Activated T-helper 1 cell treated with anti-CD3 and anti-CD28 coated beads, Interleukin-12 subunit alpha, Interleukin-12 subunit beta, Interleukin-2, Interleukin-4 antibody, amounts not matched to agents 30 ng/mL and 10 ng/mL and 1 ng/mL, durations not matched to agents 14 hours and 24 hours and 36 hours (primary cell): ENCODE measurements at places on chromosomes 12 and 14.

GRCh38 chr12:54405106-54405505 is 14.0 kb downstream of the ITGA5 start:
- DNase-seq: no peak

GRCh38 chr12:27982951-27983350 is 10.4 kb upstream of the PTHLH start:
- no peak for DNase-seq

GRCh38 chr12:103181366-103182152 is 224.1 kb downstream of the ASCL1 start:
- no peak for DNase-seq

GRCh38 chr12:104462931-104463339 is 6.2 kb downstream of the CHST11 start:
- DNase-seq: peak; percentile 46

- no peak for DNase-seq
Measured at GRCh38 chr14:100153560-100153959, 5.9 kb downstream of the DEGS2 start.

DNA sequence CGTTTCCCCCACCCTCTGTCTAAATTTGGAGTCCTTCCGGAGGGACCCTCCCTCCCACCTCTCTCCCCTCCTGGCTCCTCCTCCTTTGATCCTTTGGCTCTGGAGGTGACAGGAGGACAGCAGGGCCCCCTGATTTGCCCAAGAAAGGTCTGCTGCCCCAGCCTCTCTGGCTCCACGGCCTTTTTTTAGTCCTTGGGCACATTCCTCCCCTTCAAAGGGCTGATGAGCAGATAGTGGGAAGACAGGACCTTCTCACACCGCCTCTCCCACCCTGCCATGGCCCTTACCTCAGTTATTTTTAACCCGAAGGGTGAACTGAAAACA is 196 bp upstream of the MYH6 start:
- no peak for DNase-seq

DNA sequence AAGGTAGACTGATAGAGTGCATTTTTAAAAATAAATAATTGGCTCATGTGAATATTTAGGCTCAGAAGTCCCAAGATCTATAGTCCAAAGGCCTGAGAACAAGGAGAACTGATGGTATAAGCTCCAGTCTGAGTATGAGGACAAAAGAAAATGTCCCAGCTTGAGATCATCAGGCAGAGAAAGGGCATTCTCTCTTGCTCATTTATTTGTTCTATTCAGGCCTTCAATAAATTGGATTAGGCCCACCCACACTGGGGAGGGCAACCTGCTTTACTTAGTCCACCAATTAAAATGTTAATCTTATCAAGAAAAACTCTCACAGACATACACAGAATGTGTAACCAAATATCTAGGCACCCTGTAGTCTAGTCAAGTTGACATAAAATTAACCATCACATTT is 644.4 kb upstream of the MDGA2 start:
- no peak for DNase-seq

DNA sequence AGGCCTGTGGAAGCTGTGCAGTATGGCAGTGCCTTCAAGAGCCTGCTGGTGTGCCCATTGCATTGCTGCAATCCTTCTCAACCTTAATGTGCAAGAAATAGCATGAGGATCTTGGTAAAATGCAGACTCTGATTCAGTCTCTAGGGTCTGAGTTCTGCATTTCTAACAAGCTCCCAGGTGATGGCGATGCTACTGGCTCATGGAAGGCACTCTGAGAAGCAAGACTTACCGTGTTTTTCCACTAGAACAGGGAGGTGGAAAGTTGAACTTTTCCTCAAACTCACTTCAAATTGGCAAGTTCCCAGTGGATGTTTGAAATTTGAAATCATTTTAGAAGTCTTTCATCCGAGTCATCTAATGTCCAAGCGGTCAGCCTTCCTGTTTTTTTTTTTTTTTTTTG is 55.5 kb downstream of the MYRFL start:
- no peak for DNase-seq

- no peak for DNase-seq
Measured at GRCh38 chr12:19979584-19979983, 388.8 kb upstream of the PDE3A start.

DNA sequence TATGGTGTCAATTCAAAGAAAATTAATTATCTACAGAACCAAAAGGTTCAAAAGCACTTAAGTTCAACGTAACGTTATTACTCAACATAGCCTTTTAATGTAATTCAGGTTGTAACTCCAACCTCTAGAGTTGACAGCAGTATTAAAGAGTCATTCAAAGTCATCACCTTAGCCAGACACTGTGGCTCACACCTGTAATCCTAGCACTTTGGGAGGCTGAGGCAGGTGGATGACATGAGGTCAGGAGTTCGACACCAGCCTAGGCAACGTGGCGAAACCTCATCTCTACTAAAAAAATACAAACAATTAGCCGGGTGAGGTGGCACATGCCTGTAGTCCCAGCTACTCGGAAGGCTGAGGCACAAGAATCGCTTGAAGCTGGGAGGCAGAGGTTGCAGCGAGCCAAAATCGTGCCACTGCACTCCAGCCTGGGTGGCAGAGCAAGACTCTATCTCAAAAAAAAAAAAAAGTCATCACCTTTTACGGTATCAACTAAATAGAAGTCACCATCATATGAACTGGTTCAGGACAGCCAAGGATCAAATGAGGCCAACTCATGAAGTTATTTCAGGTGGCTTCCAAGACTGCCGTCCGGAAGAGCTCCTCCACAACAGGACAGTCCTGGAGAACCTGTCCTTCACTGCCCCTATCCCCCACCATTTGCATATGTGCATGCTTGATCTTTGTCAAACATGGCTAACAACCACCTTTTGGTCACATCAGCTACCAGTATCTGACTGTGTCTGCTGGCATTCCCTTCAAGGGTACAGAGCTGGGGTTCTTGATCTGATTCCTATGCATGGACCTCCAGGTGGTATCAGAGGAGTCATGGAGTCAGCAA is 4.2 kb downstream of the PPTC7 start:
- DNase-seq: no peak

DNA sequence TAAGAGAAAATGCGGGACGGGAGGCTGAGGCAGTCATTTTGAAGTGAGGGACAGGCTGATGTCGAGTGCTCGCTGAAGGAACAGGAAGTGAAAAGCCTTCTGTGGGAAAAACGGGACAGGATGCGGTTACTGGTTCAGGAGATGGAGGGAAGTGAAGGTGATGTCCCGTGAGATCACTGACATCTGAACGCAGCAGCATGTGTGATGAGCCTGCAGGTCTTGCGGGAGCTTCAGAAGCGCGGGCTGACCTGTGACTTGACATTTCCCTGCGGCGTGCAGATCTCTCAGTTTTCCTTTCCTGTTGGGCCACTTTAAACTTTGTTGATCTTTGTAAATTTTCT is 77.8 kb downstream of the DDX51 start:
- peak; percentile 44 for DNase-seq

GRCh38 chr14:32514236-32514635 is 185.1 kb downstream of the AKAP6 start:
- DNase-seq: no peak

DNA sequence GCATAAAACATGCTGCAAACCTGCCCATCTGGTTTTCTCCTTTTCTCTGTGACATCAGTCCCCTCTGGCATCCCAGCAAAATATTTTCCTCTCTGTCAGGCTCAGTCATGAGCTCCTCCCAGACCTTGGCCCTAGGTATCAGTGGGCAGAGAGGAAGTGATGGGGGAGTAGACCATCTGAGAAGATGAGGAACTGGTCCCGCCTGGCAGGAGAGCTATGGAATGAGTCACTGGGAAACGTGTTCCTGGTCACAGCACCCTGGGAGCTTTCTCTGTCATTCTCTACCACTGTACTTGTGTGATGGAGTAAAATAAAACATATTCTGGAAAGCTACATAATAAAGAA is 5.0 kb upstream of the SRSF9 start:
- DNase-seq: no peak

DNA sequence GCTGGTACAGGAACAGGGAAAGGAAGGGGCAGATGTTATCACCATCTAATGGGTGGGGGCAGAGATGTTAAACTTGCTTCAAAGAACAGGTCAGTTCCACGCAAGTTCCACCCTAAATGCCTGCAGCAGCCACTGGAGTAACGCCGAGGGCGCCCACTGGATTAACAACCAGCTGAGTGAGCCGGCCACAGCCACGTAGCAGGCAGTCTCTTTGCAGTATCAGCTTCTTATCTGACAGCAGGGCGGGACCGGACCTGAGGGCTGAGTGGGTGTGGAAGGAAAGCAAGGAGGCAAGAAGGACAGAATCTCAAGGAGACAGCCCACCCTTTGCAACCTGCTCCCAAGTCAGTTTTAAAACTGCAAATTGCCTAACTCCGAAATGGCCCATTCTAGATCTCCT is 38.4 kb upstream of the FOXN3 start:
- DNase-seq: no peak

DNA sequence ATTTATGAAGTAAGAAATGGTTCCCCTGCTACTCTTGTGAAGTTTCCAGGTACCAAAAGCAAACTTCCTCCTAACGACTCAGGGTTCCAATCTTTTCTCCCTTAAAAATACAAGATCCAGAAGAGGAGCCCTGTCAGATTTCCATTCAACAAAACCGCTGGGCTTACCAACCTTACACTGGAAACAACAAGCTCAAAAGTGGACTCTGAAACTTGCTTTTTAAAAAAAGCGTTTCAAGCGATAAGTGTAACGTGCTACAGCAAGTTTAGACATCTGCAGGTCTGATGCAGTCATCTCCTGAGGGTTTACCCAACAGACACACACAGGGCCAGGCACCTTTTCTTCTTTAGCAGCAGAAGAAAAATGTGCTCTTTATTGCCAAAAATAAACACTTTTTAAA is 6.9 kb upstream of the CREBL2 start:
- DNase-seq: no peak

- DNase-seq: no peak
Measured at GRCh38 chr14:89067293-89067972, 243.0 kb downstream of the TTC8 start.

- DNase-seq: peak; percentile 9
Measured at GRCh38 chr12:83826112-83826511, 1086.5 kb downstream of the SLC6A15 start.

GRCh38 chr12:74598819-74599218 is 61.2 kb downstream of the ATXN7L3B start:
- no peak for DNase-seq

DNA sequence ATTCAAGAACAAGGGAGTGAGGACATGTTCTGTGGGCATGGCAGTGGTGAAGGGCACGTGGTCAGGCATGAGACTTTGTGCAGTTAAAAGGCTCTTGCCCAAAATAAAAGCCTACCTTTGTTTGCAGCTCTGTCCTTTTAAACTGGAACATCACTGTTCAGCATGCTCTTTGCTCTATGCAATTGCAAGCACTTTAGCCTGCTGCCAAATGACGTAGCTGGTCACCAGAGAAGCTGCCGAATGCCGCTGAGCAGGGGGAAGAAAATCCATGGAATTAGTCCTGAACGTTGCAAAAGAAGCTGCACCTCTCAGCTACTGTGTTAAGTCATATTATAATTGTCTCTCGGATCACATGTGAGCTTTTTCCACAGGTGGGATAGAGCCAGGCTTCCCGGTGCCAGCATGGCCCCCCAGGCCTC is 176.3 kb upstream of the DIO2 start:
- DNase-seq: no peak

GRCh38 chr12:32532951-32533350 is 133.6 kb downstream of the FGD4 start:
- DNase-seq: no peak

DNA sequence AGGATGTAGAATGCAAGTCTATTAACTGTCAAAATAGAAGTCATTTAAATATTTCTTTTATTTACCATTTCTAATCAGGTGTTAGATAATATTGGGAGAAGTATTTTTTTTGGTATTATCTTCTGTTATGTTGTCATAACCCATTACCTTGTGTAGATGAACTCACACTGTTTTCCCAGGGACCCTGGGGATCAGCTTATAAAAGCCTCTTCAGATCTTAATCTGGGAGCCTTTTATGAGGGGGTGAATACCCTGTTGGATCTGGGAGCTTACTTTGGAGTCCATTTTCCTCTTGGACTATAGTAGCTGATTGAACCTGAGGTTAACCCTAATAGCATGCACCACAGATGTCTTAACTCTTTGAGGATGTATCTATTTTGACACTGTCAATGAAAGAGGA is 176.3 kb upstream of the ATP2B1 start:
- DNase-seq: no peak

- no peak for DNase-seq
Measured at GRCh38 chr14:61330511-61330910, 9.1 kb downstream of the PRKCH start.

GRCh38 chr12:4813741-4814140 is 93.5 kb downstream of the GALNT8 start:
- DNase-seq: no peak

DNA sequence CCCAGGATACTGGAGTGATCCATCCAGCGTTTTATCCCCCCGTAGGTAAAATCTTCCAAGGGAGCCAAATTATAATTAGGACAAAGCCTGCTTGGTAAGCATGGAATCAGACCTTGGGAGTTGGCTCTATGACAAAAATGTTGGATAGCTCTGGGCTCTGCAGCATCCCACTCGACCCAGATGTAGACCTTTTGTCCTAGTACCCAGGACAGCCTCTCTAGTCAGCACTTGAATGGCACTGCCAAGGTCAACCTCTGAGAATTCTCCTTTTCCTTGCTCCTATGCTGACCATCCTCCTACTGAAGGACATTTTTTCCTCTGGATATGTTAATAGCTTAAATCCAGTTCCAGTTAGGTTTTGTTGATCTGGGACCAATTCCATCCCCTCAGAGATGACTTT is 104.7 kb upstream of the SLC35F4 start:
- no peak for DNase-seq

GRCh38 chr14:103207388-103208072 is 84.3 kb downstream of the TNFAIP2 start:
- no peak for DNase-seq

DNA sequence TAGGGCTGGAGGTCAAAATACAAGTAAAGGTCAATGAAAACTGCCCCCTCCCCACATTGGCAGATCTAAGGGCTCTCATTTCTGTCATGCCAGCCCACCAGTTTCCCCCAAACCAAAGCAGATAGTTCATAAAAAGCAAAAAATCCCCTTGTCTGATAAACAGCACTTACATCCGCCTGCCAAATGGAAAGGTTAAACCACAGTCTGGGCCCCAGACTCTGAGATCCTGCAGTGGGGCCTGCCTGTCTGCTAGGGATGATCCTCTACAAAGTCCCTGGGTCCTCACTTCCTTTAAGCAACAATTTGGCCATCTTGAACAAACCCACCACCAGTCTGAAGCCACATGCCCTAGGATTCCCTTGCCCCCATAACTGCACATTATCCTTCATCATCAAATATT is 9.7 kb upstream of the RPS26 start:
- DNase-seq: no peak
